Activated T-helper 2 cell treated with anti-CD3 and anti-CD28 coated beads, Interferon-gamma antibody, Interleukin-2, Interleukin-4, amounts not matched to agents 10 μg/mL and 5 μg/mL and 100 μg/mL, durations not matched to agents 14 hours and 24 hours and 36 hours (primary cell): ENCODE measurements at places on chromosomes 5 and 9. TPM values are rescaled to one million over a fixed set of nuclear protein-coding genes. Genes with fewer than 3 reads are reported as not detected.

The NPR3 gene
- total RNA-seq, result 0.02 TPM in 1 of 2 replicates, not detected in the other

The IL4 gene
- total RNA-seq, result 21.6 and 25.8 TPM in 2 replicates

The PCDHGB3 gene
- 0.46 and 0.85 TPM in 2 replicates for total RNA-seq

The HSPB3 gene
- not detected in 2 replicates for total RNA-seq

The FOXD4L3 gene
- total RNA-seq, result not detected in 2 replicates

The PCDHGB2 gene
- total RNA-seq, result 0.85 and 0.91 TPM in 2 replicates

The GFI1B gene
- total RNA-seq, result not detected in 2 replicates
